ENCODE measurements at places on chromosomes 11 and 22.

- no peak for DNase-seq
These were observed 37.3 kb downstream of the LARGE1 start for GRCh38 chr22:33882991-33883390.

GRCh38 chr22:42994917-42995562 lies 19.9 kb downstream of the PACSIN2 start:
- DNase-seq = no peak

DNA sequence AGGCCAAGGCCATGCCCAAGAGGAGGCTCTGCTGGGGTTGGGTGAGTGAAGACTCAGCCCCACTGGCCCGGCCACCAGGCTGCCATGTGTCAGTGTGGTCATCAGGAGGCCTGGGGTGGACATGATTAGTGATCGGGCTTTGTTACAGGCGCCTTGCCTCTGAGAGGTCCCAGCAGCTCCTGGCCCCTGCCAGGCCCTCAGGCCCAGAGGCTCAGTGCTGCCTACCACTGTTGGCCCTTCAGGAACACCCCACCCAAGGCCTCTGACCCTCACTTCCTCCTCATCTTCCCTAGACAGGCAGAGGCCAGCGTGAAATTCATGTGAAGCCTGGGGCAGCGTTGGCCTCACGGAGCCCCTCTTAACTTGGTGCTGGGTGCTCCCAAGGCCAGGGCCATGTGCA lies 2.2 kb downstream of the MRPL23 start:
- no peak for DNase-seq

- peak; percentile 9 for DNase-seq
These were observed 341.1 kb upstream of the LUZP2 start for GRCh38 chr11:24155792-24156191.

DNA sequence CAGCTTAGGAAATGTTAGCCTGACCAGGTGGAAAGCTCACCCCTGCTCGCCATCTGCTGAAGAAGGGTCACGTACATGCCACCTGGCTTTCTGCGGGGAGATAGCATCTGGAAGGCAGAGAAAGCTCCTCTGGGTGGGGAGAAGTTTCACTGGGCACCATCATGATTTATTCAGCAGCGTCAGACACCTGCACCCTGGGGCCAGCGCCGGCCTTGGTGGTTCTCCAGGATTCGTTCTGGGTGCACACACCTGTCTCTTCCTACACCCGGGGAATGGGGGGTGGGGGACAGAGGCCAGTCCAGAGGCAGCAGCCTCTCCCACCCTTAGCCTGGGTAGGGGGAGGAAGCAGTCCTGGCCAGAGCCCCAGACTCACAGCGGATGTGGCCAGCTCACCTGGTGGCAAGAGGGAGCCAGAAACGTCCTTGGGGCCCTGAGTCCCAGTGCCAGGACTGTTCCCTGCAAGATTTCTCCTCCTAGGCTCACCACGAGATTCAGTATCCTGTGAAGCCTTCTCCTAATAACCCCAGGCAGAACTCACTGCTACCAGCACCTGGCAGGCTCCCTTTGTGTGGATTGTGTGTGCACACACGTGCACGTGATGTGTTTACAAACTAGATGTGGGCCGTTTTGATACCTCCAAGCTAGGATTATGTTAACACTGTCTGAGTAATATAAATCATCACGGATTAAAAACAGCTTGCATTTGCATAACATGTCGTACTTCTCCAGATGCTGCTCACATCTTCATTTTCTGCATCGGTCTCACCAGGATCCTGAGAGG lies 17.3 kb upstream of the RASD2 start:
- DNase-seq = no peak

- no peak for DNase-seq
These were observed 525.1 kb downstream of the BRD1 start for GRCh38 chr22:49302530-49302929.

DNA sequence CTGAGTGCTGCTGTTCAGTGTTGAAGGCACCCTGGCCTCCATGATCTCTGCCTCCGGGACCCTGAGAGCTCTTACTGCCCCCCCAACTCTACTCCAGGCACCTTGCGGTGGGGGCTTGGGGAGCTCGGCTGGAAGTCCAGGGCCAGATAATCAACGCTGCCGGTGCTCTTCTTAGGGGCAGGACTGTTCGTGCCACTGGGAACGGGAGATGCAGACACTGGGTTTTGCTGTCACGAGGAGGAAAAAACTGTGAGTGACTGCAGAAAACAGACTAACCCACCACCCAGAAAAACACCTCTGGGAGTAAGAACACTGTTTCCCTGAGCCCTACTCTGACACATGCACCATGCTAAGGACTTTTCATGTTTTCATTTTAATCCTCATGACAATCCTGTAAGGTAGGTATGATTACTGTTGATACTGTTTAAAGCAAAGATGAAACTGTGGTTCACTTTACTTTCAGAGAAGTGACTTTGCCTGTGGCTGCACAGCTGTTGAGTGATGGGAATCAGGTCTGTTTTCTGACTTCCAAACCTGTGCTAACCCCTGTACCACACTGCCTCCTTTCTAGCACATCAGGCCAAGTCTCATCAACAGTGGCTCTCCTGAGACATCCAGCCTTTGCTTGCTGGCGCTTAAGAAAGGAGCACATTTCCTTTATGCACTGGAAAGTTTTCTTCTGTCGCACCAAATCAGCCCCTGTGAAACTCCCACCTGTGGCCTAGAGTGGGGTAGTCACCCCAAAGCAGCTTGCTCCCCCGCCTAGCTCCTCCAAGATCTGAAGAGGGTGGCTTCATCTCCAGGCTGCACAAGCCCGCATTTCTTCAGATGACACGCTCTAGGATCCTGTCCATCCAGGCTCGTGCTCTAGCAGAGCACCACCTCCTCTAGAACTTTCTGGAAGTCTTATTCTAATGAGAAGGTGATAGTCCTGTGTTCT lies 31.8 kb downstream of the USP35 start:
- DNase-seq = no peak

- peak; percentile 51 for DNase-seq
These were observed 380 bp downstream of the C11orf96 start for GRCh38 chr11:43942662-43943371.

DNA sequence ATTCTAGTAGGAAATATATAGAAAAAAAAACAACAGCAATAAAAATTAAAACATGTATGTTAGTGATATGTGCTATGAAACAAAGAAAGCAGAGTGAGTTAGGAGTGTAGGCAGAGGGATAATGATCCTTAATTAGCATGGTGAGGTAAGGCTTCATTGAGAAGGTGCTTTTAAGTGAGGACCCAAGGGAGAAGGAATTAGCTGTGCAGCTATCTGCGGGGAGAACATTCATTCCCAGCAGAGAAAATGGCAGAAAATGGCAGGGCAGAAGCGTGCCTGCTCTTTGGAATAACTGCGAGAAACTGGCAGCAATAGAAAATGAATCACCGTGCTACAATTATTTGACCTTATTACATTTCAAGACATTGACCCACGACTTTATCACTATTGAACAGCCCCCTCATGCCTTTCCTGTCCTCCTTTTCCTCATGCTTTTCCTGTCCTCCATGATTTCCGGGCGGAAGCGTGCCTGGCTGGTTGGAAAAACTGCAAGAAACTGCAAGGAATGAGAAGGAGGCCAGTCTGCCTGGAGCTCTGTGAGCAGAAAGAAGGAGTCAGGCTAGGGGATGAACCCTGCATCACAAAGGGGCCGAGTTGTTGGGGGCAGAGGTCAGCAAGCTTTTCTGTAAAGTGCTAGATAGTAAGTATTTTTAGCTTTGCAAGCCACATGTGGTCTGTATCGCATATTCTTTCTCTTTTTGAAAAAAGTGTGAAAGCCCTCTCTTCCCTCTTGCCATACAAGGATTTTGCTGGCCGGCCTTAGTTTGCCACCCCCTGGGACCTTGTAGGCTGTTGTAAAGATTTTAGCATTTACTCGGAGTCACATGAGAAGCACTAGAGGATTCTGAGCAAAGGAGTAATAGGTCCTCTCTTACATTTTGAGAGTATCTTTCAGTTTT lies 37.1 kb upstream of the SWAP70 start:
- no peak for DNase-seq

GRCh38 chr11:61377461-61378160 lies 14.8 kb upstream of the TMEM216 start:
- no peak for DNase-seq

DNA sequence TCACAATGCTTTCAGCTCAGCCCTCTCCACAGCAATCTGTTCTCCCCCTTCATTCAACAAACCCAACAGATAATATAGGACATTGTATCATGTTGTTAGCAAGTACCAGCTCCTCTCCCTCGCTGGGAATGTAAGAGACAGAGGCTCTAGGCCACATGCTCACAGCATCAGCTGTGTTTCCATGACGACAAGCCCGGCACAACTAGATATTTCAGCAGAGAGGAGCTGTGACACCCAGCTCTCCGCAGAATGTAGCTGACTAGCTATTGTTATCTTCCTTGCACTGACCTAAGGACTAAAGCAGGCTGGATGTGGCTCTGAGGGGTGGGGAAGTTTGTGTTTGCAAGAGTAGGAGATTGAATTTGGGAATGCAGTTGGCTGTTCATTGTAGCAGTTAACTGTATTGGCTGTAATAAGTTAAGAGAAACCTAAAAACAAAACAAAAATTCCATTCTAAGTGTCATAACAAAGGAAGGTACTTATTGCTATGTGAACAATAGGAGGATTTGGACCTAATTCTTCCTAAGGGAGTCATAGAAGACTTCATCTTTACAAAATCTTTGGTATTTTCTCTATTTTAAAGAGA lies 28.0 kb upstream of the RRAS2 start:
- DNase-seq = peak; percentile 48

DNA sequence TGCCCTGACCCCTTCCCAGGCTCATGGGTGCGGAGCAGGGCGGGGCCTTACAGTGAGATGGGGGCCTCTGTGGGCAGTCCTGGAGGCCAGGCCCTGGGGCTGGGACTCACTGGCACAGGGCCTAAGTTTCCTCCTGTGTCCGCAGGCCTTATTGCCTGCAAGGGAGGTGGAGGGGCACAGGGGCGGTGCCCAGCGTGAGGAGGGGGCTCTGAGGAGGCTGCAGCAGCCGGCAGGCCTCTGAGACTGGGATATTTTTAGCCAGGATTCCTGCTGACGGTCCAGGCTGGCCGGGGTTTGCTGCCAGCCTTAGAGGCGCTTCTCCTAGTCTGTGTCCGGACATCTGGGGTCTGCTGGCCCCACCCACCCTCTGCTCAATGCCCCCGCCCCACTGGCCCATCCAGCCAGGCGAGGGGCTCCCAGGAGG lies 5.7 kb upstream of the RTN4R start:
- no peak for DNase-seq

DNA sequence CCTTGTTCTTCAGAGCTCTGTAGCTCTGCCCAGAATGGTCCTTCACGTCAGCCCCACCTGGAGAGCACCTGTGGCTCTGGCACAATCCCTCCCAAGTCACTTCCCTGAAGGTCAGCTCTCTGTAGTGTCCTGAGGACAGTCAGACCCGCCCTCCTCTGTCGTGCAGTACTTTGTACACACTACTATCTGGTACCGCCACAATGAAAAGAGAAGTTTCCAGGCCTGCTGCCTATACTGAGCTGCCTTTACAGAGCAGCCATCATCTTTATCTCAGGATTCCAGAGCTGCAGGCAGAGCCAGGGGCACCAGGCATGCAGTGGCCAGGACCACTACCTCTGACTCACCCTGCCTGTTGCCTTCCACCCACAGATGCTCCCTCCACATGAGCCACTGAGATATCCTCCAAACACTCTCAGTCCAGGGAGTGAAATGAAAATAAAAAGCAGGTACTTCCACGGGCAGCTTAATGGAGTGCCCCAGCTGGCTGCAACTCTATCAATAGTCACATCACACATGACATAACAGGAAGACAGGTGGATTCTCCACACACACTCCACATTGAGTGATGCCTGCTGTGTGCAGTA lies 7.3 kb downstream of the PACSIN2 start:
- DNase-seq = no peak

DNA sequence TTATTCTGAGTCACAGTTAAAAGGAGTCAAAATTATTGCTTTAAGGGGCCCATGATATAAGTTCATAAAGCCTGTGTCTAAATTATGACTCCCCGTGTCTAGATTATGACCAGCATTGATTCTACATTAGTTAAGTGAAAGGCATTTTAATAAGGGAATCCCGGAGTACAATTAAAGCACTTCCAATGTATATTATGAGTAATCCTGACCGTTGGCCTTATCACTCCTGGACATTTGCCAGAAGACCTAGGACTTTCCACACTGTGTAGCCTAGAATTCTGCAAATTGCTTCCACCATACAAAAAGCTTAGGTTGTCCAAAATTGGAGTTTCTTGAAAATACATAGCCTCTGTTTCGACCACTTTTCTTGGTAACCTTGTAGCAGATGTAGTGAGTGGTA lies 1292.6 kb downstream of the LRRC4C start:
- no peak for DNase-seq

- DNase-seq = no peak
These were observed 3.6 kb upstream of the RRAS2 start for GRCh38 chr11:14362611-14363010.

- peak; percentile 95 for DNase-seq
These were observed 434 bp upstream of the CCDC83 start for GRCh38 chr11:85854557-85855340.

GRCh38 chr11:46039990-46040389 lies 81.3 kb downstream of the PHF21A start:
- no peak for DNase-seq

DNA sequence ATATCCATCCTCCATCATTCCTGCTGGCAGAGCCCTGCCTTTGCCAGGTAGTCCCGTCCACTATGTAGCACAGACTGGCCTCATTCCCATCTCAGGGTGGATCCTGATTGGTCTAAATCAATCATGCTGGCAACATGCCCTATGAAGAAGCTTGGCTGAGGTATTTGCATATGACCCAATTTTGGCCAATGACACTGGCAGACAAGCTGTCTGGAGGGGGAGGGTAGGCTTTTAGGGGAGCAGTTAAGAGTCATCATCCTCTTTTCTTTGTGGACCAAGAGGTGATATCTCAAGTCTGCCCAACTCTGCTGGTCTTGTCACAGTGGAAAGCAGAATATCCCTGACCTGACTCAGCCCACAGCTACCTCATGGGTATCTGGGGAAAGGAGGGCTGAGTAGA lies 5.1 kb downstream of the CCDC89 start:
- no peak for DNase-seq

GRCh38 chr11:33774736-33775466 lies 581 bp upstream of the FBXO3 start:
- peak; percentile 38 for DNase-seq

DNA sequence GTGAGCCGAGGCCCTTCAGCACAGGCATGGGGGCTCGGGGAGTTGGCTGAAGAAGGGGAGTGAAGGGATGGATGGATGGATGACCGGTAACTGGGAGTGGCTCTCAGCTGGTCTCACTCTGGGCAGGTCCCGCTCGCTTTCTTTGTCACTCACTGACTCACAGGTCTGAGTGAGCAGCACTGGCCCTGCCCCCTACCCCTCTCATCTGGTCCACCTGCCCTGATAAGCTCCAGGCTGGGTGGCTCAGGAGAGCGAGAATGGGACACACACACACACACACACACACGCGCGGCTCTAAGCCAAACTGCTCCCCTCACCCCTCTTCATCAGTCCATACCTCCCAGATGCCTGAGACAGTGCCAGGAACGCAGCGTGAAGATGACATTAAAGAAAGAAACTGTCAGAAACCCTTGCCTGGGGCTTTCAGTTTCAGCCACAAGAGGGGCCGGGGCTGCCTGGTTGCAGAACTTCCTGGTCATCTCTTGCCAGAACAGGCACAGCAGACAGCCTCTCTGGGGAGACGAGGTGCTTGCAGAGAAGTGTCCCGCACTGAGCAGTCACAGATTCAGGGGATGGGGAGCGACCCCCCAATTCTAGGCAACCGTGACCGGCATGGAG lies 16.5 kb upstream of the SHISAL1 start:
- no peak for DNase-seq

Data from nephron progenitor cell (in vitro differentiated cells).